CD4-positive, alpha-beta T cell treated with Interleukin-15 for 1 hour (primary cell): ENCODE measurements at places on chromosomes 1 and 21.

DNA sequence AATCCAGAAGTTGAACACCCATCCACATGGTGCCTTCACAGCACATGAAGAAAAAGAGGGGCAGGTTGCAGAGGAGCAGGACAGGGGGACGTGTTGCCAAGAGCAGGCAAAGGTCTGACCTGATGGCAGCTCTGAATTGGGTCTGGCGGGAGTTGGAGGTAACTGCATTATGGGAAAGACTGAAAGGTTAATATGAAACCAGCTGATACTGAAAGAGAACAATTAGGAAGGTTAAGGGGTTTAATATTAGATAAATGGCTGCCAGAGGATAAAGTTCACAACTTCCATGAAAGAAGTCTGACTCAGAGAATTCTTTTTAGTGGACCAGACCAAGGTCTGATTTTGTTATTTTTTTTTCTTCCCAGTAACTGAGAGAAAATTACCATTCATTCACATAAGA is 76.1 kb downstream of the CD58 start:
- DNase-seq, result no peak

DNA sequence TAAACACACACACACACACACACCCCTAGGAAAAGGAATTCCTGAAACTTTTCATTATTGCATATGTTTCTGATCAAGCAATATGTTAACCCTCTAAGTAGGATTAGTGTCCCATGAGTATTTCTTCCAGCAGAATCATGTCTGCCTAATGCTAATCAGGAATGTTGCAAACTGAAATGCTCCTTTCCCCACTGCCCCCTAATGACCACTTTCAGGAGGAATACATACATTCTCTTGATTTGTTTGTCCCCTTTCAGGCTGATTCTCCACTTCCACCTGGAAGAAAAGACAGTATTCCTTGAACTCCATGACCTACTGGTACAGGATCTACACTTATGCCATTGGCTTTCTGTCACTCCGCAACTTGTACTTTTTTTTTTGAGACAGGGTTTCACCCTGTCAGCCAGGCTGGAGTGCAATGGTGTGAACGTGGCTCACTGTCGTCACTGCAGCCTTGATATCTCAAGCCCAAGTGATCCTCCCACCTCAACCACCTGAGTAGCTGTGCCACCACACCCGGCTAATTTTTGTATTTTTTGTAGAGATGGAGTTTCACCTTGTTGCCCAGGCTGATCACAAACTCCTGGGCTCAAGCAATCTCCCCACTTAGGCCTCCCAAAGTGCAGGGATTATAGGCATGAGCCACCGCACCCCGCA is 56.7 kb downstream of the LRIG2 start:
- DNase-seq, result no peak

DNA sequence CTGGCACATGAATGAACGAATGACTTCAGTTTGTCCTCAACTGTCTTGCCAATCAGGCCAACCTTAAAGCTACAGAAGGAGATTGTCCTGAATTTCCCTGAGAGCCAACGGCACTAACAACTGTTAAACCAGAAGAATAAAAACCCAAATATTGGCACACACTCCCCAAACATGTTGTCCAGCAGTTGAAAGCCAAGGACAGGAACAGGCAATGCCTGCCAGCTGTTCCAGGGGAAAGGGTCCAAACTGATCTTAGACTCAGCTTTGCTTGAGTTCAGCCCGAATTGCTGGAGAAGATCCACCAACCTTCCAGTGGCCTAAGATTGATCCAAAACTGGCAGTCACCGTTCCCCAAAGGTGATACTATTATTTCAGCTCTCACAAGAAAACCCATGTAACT is 22.4 kb upstream of the AHCTF1 start:
- DNase-seq, result no peak

GRCh38 chr1:55255901-55256300 is 40.7 kb upstream of the USP24 start:
- DNase-seq, result no peak

DNA sequence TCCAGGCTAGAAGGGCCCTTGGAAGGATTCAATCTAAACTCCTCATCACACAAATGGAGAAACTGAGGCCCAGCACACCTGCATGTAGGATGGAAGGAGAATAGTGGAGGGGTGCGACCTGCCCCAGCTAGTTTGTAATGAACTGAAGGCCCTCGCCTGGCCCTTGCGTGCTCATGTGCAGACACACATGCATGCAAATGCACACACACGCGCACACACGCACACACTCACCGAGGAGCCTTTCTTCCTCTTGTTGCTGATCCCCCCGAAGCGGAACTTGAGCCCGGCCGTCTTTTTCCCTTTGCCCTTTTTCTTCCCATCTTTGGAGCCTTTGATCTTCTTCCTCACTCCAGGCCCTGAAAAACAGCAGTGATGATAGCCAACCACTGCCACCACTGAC is 27.9 kb downstream of the CHD5 start:
- DNase-seq, result no peak

DNA sequence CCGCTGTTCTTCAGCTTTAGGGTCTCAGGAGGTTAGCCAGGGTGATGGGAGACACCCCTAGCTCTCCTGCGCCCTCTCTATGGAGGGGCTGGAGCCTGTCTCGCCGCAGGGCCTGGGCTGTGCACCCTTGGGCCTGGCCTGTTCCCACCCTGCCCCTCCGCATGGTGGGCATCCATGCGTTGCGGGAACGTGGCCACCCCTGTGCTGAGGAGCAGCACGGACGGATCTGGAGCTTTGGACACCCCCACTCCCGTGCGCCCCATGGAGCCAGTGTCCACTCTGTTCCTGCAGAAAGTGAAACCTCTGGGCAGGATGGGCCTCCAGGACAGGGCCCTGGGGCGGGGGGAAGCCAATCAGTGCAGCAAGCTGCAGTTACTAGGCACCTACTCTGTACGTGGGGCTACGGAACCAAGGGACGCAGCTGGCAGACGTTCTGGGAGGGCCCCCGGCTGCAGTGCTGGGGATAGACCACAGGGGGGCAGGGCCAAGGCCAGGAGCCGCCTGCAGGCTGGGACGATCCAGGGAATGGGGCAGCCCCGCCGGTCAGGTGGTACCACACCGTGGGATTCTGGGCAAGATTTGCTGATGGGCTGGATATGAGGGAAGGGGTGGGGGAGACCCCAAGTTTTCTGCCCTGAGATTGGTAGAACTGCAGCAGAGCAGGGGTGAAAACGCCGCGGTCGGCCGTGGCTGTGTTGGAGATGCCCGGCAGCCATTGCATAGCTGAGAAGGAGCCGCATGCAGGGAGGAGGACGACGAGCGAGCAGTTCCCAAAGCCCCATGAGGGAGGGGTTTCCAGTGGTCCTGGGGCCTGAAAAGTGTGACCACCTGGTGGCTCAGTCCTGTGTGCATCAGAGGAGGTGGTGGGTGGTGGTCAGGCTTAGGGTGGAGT is 43.3 kb downstream of the TP73 start:
- DNase-seq, result no peak

DNA sequence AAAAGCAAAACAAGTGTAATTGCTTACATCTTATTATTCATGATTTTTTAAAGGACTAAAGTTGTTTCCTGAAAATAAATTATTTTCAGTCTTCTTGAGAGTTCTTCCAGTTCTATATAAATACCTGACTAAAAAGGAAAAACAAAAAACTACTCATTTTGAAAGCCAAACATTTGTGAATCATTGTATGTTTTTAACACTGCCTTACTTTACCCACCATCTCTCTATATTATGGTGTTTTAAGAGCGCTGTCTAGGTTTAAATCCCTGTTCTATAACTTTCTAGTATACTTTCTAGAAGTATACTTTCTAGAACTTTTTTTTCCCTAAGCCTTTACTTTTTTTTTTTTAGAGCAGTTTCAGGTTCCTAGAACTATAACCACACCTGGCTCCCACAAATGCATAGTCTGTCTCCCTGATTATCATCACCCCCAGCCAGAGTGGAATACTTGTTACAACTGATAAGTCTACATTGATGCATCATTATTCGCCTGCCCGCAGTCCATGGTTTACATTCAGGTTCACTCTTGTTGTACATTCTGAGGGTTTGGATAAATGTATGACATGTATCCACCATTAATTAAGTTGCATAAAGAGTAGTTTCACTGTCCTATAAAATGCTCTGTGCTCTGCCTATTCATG is 9.8 kb downstream of the RSBN1 start:
- no peak for DNase-seq

GRCh38 chr1:208584167-208584755 is 340.1 kb upstream of the PLXNA2 start:
- no peak for DNase-seq

- DNase-seq, result peak; percentile 6
These were observed 4.8 kb downstream of the MYBPH start for GRCh38 chr1:203170625-203171330.

- peak; percentile 58 for DNase-seq
These were observed 8.7 kb upstream of the TDRD10 start for GRCh38 chr1:154493276-154493675.

DNA sequence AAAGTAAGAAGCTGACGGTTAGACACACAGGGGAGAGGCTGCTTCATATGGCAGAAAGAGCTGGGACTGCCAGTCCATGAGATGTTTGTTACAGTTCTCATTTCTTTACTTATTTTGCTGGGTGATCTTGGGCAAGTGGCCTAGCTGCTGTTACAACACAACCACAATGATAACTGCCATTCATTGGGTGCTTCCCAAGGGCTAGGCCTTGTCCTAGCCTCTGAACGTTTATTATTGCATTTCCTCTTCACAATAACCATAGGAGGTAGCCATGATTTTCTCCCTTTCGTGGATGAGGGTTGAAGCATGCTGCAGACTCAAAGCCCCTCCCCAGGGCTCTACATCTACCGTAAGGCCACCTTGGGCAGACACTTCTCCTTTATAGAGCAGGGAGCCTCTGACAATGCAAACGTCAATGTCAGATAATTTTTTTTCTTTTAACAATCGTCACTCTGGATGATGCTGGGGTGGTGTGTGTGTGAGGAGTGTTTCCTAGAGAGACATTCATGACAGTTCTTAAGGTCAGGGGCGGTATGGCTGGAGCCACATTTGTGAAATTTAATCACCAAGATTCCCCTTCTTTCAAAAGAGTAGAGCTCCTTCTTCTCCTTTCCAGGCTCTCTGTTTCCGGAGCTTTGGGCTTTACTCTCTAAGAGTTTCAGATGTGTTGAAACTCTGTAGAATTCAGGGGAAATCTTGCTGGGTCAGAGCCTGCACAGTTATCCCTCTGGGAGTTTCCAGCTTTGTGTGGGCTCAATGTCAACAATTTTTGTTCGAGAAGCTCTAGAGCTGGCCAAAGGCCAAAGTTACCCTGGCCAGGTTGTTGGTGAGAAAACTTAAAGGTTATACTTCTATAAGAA is 138.5 kb upstream of the SGIP1 start:
- DNase-seq, result peak; percentile 68

DNA sequence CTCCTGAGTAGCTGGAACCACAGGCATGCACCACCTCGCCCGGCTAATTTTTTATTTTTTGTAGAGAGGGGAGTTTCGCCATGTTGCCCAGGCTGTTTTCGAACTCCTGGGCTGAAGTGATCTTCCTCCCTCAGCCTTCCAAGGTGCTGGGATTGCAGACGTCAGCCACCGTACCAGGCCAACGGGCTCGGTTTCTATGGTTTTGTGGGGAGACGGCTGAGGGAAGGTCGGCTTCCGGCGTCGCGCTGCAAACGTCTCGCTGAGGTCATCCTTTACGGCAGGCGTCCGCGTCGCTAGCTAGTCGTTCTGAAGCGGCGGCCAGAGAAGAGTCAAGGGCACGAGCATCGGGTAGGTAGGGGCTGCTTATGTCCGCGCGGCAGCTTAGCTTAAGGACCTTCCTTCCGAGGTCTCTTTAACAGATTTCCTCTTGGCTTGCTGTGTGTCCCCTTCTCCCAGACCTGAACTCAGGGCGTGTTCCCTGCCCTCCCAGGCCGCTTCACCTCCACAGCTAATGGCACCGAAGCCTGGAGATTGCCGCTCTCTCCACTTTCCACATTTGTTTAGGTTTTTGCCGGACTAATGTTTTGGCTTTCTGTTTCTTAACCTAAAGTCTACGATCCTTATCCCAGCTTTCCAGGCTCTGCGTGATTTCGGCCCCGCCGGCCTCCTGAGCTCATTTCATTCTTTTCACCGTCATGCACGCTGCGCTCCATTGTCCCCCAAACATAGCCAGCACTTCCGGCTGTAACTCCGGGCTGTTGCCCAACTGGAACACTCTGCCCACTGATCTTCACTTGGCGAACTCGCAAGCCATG is at the start of gene NDUFS5:
Gene NDUFS5 (plus strand): TSS at position 300 of the 815 bp plus-strand sequence. CDS start 2,375 bp downstream, outside the sequence.
- peak; percentile 86 for DNase-seq

DNA sequence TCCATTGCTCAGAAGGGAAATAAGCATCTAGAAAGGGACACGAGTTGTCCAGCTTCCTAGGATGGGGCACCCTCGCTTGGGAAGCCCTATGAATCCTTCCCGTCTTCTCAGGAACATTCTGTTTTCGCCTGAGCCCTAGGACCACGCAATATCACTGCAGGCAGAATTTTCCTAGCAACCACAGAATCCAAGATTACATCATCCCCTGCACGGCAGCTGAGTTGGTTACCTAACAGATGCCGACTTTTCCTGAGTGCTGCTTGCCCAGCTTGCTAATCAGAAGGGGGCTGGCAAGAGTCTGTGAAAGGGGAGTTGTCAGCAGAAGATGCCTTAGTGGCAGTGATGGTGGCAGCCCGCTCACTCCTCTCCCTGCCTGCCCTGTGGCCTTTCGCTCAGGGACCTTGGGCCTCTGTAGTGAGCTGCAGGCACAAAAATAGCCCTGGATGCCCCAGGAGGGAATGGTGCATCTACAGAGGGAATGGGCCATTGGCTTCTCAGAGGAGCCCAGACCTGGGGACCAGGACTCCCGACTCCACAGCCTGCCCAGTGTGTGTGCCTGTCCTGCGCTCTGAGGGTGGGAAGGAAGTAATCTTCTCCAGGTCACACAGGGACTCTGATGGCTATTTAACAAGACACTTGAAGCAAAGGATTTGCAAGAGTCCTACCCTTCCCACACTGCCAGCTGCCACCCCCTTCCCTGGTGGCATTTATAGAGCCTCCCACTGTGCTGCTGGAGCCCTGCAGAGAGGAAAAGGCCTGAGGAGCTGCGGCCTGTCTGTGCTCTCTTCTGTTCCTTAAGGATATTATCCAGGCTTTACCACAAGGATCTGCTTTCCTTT is 28.9 kb upstream of the CLSTN1 start:
- no peak for DNase-seq

GRCh38 chr21:43281661-43282357 is 113.0 kb downstream of the CRYAA start:
- no peak for DNase-seq

GRCh38 chr1:229408458-229409037 is 25.3 kb downstream of the ACTA1 start:
- DNase-seq, result no peak

- no peak for DNase-seq
These were observed 27.1 kb downstream of the MRAP start for GRCh38 chr21:32325706-32326105.

GRCh38 chr1:221778535-221779142 is 36.8 kb upstream of the DUSP10 start:
- DNase-seq, result peak; percentile 75

- DNase-seq, result no peak
These were observed 182.1 kb upstream of the DAB1 start for GRCh38 chr1:57605933-57606332.
